Central memory CD4-positive, alpha-beta T cell (primary cell): ENCODE measurements at places on chromosomes 3 and 15.

DNA sequence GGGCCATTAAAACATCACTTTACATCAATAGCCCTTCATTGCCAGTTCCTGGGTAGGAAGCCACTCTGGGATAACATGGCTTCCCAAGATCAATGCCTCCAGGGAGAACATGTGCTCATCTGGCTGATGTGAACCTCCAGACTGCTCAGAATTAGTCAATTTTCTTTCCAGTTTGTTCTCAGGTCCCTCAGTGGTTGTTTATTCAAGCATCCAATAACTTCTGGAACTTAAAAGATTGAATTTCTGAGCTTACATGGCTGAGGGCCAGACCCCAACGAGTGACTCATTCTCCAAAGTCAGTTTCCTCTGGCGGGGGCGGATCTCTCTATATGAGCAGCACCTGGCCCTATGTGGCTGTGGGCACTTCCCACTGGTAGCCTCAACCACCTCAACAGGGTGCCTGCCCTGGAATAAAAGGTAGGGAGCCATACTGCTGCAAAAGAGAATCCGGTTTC, 34.0 kb downstream of the LYZL4 start:
- DNase-seq: no peak

GRCh38 chr15:73485372-73485771, 42.4 kb downstream of the REC114 start:
- DNase-seq: no peak

GRCh38 chr15:90482124-90483011, 47.4 kb upstream of the CRTC3 start:
- DNase-seq: peak; percentile 19

GRCh38 chr3:39261726-39262125, 18.1 kb downstream of the CX3CR1 start:
- DNase-seq: no peak

- no peak for DNase-seq
These were observed 79.0 kb downstream of the NR2E3 start for GRCh38 chr15:71889385-71889784.

- DNase-seq: no peak
These were observed 73.4 kb downstream of the BLM start for GRCh38 chr15:90790561-90790960.

DNA sequence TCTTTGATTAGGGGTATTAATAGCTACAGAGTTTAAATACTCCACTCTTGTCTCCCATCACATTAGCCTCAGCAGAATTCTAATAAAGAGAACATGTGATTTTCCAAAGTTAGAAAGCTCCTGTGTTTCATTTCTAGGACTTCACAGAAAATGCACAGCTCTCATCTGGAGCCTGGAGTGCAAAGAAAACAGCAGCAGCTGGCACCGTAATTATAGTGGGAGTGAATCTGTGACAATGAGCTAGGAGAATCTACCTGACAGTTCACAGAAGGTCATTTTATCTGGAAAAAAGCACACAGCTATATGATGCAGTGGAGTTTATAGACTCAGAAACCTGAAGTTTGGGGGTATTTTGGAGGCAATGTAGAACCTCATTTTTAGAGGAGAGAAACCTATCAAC, 5.4 kb upstream of the TRIM59 start:
- no peak for DNase-seq

DNA sequence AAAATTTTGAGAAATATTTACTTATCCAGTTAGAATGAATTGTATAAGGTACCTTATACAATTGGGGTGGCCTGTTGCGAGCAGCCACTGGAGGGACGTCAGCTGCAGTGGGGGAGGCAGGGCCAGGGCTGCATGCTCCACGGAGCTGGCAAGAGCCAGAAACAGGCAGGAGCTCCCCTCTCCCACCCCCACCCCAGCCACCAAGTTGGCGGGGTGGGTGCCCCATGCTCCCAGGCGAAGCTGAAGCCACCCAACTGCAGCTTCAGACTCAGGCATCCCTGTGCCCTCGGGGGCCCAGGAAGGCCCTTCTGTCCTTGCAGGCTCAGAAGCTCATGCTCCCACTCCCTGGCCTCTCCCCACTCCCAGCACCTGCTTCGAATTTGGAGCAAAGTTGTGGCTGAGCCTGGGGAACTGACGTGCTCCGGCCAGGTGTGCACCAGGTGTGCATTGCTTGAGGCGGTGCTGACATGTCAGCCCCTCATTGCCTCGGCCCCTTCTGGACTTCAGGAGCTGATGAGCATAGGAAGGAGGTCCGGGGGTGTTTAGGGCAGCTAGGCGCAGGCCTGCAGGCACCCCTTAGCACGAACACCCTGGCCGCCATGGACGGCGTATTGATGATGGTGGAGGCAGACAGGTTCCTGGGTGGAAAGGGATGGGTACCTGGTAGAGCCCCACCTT, 743.8 kb upstream of the GBE1 start:
- DNase-seq: no peak

- DNase-seq: no peak
These were observed 69.6 kb downstream of the CHDH start for GRCh38 chr3:53776494-53777101.

- no peak for DNase-seq
These were observed 76.2 kb downstream of the LARS2 start for GRCh38 chr3:45464336-45465170.

- DNase-seq: no peak
These were observed 991.2 kb downstream of the TUSC7 start for GRCh38 chr3:117700573-117701360.

GRCh38 chr3:25153561-25153960, 274.5 kb upstream of the RARB start:
- DNase-seq: no peak

GRCh38 chr3:51393134-51393495, 2.0 kb downstream of the RBM15B start:
- DNase-seq: no peak

DNA sequence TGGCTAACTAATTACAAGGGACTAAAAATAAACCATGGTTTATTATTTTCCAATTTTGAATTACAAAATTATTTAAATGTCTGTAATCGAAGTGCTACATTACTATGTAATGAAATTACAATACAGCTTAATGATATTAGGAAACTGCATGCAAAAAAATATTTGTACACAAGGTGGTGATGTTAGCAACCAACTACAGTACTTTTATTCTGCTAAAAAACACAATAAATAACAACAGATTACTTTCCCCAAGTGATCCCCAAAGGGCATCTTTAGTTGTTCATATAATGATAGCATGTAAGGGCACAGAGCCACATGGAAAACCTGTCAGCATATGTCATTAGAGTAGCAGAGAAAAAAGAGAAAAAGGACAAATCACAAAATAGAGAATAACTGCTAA, 147.5 kb upstream of the SOX2 start:
- no peak for DNase-seq

GRCh38 chr3:101994386-101994785, 145.1 kb downstream of the NFKBIZ start:
- no peak for DNase-seq

GRCh38 chr3:37935756-37936666, 54.6 kb upstream of the VILL start:
- DNase-seq: no peak

DNA sequence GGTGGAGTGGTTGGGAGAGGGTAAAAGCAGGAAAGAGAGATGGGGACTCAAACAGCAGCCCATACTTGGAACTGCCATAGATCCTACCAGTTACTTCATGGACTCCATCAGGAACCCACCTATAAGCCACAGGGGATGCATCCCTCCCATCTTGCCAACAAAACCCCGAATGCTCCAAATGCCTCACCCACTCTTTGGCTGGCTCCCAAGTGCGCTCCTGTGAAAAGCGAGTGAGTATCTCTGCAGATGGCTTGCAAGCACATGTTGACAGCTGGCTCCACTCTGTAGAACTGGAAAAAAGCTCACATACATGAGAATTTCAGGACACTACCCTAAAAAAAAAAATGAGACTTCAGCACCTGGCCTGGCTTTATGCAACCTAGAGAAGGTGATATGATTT, 151.0 kb downstream of the UBE3A start:
- no peak for DNase-seq

GRCh38 chr3:151226088-151226563, 23.1 kb upstream of the GPR171 start:
- no peak for DNase-seq

DNA sequence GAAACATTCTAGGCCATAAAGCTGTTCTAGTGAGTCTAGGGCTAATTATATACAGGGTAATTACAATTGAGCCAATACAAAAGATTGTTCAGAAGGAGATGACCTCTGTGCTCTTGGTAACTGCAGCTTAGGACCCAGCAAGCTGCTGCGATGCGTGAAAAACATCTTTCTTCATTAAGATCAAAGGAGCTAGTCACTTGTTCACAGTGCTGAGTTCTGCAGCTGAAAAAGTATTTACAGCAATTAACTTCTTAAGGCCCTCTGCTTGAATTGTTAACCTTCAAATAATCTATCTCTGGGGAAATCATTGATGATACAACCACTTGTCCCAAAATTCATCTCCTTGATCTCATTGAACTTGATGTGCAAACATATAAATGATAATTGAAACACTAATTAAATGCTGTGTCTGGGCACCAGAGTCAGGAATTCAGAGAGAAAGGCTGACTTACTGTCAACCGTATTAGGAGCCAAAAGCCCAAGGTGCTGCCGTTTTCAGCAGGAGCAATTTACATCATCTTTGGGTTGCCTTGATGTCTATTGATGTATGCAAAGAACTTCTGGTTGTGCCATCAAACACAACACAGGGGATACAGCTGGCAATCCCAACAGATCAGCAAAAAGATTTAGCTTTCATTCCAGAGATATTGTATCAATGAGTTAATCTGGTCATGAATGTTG, 213.0 kb downstream of the NECTIN3 start:
- DNase-seq: no peak

- no peak for DNase-seq
These were observed 16.2 kb downstream of the NISCH start for GRCh38 chr3:52471371-52472238.

DNA sequence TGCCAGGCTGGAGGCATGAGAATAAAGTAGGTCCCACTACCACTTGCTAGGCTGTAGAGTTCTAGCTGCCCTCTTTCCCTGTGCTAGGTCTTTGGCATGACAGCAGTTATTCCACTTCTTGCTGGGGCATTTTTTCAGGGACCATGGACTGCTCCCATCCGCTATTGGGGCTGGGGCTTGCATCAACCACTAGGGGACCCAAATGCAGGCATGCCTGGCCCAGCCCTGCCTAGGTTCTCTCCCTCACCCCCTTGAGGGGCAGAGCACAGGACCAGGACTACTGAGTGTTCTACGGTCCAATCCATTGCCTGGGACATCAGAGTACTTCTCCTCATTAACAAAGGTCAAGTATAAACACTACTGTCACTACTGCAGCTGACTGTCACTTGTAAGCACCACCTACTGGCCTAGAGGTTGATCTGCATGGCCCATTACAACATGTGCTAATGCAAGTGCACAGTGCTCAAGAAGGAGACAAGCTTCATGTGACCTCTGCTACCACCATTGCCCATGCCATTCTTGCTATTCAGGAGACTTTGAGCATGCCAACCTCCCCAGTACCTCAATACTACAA, 270.5 kb downstream of the MBNL1 start:
- no peak for DNase-seq

GRCh38 chr3:79351699-79352098, 416.1 kb downstream of the ROBO1 start:
- DNase-seq: no peak

DNA sequence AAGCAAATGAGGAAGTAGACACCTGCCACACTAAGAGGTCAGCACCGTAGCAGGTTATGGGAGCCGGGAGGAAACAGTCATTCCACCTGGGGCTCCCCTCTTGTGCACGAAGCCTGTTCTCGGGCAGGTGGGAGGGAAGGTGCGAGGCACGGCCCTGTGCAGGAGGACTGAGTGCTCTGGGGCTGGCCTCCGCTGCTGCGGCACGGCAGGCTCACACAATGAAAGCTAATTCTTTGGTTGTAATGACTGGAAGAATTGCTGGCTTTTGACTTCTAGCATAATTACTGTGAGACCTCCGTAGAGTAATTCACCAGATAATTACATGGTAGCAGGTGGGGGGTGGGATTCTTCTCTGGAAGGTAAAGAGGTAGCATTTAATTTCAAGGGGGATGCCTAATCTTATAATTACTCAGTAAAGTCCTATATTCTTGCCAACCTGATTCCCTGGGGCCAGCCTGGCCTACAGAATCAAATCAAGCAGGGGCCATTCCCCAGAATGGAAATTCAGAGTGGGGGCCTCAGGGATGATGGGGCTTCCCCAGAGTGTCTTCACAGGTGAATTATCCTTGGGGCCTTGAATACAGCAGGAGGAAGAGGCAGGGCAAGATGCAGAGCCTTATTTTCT, 129.1 kb downstream of the TPRA1 start:
- DNase-seq: no peak

- no peak for DNase-seq
These were observed 115.5 kb upstream of the ALDH1A3 start for GRCh38 chr15:100763835-100764750.

- DNase-seq: no peak
These were observed 18.1 kb downstream of the RNF111 start for GRCh38 chr15:59005579-59005978.

DNA sequence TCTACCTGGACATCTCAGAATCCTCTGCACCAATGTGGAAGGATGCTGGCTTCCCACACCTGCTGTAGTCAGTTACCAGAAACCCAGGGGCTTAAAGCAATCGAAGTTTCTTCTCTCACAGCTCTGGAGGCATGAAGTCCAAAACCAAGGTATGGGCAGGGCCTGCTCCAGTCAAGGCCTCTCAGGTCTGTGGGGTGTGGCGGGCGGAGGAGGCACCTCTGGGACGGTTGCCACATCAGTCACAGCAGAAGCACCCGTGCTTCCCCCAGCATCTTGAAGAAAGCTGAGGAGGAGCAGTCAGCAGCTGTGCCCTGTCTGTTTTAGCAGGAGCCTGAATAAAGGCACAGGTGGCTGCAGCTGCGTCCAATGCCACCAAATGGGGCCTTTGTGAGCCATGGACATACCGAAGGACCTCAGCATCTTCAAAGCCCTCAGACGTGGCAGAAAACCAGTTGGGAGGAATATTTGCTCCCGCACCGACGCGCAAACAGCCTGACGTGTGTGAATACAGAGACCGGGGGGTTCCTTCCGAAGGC, 68.9 kb downstream of the TFRC start:
- no peak for DNase-seq

DNA sequence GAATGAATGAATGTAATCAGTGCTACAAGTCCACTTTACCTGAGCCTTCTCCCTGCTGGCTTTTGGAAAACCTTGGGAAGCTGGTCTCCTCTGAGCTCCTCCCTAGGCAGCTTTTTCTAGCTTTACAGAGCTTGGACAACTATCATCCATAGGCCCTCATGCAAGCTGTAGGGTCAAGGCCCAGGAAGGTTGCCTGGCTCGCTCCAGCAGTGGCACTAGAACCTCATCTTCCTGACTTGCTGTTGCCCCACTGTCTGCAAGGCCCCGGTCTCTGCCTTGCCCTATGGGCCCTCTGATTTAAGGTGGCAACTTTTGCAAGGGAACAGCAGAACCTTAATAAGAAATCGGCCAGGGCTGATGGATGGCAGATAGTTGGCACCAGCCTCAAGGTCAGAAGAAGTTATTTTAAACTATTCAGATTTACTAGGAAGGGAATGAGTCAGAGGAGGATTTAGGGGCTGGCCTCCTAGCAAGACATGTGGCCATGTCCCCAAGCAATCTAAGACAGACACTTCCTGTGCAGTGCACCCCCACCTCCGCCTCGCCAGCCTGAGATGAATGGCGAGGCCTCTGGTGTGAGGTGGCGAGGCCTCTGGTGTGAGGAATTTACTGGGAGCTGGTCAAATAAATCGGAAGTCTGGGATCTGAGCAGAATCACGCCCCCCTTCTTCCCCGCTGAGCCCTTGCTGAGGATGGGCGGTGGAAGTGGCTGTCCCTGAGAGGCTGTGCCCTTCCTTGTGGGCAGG, 180.8 kb downstream of the MEGF11 start:
- no peak for DNase-seq
